Stimulated activated CD4-positive, alpha-beta T cell treated with anti-CD3 and anti-CD28 coated beads, Interleukin-12 subunit alpha, Interleukin-12 subunit beta, amount 100 ng/mL, for 24 hours (primary cell): ENCODE measurements at places on chromosomes 2 and 18.

- no peak for DNase-seq
Observed at GRCh38 chr18:26803643-26804042, 61.9 kb downstream of the AQP4 start.

- DNase-seq = no peak
Observed at GRCh38 chr2:98280376-98281102, 65.7 kb upstream of the CNGA3 start.

GRCh38 chr2:74658516-74658915 lies 4.5 kb downstream of the SEMA4F start:
- DNase-seq = no peak

GRCh38 chr18:7259475-7259874 lies 28.6 kb downstream of the LRRC30 start:
- DNase-seq = no peak

DNA sequence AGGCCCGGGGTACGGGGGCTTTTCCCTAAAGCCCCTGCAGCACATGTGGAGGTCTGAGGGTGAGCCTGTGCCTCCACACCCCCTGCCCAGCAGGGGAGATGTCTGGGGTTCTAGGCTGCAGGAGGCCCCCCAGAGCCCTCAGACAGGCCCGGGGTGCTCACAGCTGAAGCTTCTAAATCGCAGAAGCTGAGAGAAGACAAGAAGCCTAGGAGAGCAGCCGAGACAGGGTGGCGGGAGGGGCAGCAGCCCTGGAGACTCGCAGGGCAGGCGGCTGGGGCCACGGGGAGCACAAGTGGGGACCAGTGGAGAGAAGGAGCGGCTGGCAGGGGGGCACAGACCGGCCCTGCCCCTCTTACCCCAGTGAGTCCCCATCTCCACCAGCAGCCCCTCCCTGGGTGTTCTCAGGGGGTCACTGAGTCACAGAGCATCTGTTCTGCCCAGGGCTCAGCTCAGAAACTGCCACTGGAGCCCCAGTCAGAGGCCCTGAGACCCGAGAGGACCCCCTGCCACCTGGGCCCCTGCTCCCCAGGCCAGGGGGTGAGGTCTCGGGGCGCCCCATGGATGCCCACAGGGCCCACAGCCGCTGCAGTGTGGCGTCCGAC lies 26.1 kb downstream of the GPC1 start:
- DNase-seq = no peak

DNA sequence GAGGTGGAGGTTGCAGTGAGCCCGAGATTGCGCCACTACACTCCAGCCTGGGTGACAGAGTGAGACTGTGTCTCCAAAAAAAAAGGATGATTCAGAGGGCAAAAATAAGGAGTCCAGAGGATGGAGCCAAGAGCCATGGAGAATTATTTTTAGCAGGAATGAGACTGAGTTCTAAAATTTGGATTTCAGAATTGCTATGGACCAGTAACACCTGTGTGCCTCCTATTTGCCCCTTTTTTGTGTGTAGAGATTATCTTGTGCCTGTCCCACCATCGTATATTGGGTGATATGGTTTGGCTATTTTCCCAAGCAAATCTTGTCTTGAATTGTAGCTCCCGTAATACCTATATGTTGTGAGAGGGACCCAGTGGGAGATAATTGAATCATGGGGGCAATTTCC lies 16.4 kb upstream of the RGPD8 start:
- no peak for DNase-seq

DNA sequence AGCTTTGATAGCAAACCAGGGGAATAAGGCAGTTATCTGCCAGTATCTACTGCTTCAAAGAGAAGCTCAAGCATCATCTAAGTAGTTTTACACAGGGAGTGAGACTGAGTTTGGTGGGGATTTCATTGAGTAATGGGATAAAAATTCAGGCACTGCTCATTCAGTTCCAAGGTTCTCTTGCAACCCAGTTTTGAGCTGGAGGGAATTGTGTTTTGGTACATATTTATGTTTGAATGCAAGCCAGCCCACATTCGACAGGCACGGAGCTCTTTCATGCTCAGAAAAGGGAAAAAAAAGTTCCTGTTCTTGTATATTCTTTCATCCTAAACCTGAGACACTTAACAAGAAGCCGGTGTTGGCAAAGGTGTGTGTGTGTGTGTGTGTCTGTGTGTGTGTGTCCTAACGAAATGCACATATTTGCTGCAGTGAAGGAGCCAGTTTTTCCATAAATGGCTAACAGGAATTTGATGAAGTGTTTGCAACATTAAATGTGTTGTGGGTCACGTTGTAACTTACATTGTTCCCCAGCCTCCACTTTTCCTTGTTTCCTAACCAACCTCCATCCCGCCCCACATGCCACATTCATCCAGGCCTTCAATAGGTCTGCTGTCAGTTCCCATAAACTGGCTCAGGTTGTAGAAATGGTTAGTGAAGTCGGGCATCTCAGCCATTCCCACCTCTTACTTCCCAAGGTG lies 311.1 kb downstream of the TXNL1 start:
- DNase-seq = no peak

- DNase-seq = no peak
Observed at GRCh38 chr18:356778-357177, 88.9 kb upstream of the THOC1 start.

DNA sequence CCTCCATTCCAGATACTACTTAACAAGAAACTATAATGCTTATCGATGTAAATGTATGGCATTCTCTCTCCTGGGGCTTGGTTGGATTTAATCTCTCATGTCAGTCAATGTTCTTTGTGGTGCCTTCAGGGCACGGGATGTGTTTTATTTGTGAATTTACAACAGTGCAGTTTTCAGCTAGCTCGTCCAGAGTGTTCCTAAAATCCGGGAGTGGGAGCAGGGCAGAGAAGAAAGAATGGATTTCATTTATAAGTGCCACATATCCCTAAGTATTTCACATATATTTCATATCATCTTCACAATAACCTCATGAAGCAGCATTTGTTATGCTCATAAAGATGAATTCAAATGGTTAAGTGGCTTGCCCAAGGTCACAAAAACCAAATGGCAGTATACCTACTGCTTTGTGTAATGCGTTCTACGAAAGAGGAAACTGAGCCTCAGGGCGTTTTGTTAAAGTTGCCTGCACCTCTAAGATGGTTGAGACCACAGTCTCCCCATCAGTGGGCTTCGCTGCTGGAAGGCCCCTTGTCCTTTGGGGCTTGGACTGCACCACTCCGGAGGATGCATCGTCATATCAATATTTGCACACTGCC lies 134.7 kb upstream of the MGAT5 start:
- DNase-seq = no peak

DNA sequence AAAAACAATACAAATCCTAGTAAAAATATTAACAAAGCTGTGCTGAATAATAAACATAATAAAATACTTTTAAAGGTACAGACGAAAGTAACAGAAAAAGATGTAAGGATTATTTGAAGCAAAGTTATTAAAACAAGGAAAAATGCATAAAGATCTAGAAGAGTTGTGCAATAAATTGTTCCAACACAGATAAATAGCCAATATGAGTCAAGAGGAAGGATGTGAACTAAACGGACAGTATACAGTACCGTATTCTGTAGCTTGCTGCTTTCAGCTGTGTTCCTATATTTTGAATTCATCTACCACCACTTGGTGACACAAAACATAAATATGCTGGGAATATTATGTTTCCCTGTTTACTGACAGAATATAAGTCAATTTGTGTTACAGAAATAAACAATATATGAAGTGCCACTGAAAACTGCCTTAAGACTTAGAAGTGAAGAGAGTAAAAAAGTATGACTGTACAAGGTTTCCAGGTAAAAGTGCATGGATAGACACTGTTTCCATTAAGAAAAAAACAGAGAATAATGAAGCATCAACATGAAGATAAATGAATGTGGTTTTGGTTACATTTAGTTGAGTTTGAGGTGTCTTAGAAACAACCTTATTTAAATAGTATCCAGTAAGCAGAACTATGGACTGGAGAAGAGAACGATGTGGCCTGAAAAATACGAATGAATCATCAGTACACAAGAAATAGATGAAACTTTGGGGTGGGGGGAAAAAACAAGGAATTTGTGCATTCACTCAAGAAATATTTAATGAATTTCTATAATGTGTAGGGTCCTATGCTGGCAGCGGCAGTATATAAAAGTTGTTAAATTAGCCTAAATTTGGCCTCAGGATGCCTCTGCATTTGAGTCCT lies 13.1 kb downstream of the PPP3R1 start:
- no peak for DNase-seq

DNA sequence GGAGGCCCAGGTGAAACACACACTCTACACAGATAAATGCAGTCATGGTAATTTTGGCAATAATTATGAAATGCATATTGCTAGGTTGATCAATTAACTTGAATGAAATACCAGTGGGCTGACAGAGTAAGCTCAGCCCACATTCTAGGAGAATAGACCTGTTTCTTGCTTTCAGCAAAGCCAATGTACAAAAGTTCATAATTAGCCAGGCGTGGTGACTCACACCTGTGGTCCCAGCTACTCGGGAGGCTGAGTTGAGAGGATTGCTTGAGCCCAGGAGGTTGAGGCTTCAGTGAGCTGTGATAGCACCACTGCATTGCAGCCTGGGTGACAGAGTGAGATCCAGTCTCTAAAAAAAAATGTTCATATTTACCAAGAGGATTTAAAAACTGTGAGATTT lies 15.7 kb upstream of the MBP start:
- no peak for DNase-seq

- no peak for DNase-seq
Observed at GRCh38 chr18:43919551-43919950, 642.3 kb upstream of the SYT4 start.

- DNase-seq = no peak
Observed at GRCh38 chr2:240420206-240421104, 15.0 kb upstream of the GPC1 start.

- DNase-seq = no peak
Observed at GRCh38 chr18:22703883-22704585, 229.1 kb upstream of the RBBP8 start.
